ENCODE measurements at places on chromosomes 3 and 15. TPM values are rescaled to one million over a fixed set of nuclear protein-coding genes. Genes with fewer than 3 reads are reported as not detected.

DNA sequence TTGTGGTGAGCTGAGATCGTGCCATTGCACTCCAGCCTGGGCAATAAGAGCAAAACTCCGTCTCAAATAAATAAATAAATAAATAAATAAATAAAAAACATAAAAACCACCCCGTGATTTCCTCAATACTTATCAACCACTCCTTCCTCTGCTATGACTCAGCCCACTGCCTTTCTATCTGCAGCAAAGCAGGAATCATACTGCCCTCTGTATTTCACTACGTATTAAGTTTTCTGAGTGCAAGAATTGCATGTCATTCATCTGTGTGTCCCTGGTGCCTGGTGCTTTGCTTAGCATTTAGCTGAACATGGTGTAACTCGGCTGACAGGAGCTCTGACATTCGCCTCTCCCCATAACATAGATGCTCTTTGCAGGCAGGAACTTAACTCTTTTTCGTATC lies 7.1 kb downstream of the LSG1 start:
- H3K4me1 ChIP-seq: peaks cover 2% of the 10 kb centered on the region
- DNase-seq: no peak
- H3K27ac ChIP-seq: no peak overlapping the region

- H3K27ac ChIP-seq: no peak overlapping the region
- no peaks in the 10 kb centered on the region for H3K36me3 ChIP-seq
- peaks cover 4% of the 10 kb centered on the region for H3K4me1 ChIP-seq
Measured at GRCh38 chr15:96393209-96393513, 62.7 kb downstream of the NR2F2 start.

KBTBD8 gene
- total RNA-seq: 0.66 TPM

DNA sequence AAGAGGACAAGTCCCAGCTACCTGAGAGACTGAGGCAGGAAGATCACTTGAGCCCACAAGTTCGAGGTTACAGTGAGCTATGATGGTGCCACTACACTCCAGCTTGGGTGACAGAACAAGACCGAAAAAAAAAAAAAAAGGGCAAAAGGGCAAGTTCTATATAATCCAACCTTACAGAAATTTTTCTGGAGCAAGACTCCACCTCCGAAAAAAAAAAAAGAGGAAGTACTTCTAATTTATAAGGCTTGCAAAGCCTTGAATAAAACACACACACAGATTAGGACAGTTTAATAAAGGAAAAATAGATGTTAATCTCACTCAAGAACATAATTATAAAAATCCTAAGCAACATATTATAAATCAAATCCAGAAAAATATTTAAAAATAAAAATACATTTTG lies 14.4 kb upstream of the XYLB start:
- DNase-seq: no peak
- no peaks in the 10 kb centered on the region for H3K4me1 ChIP-seq
- H3K36me3 ChIP-seq: no peaks in the 10 kb centered on the region
- no peak overlapping the region for H3K4me3 ChIP-seq
- H3K27ac ChIP-seq: no peak overlapping the region
- H3K27me3 ChIP-seq: no peaks in the 10 kb centered on the region

DCBLD2 gene
- total RNA-seq: 41.7 TPM

CCR8 gene
- total RNA-seq: not detected

TICRR gene
- total RNA-seq: 0.11 TPM

GP5 gene
- 0.13 TPM for total RNA-seq

DNA sequence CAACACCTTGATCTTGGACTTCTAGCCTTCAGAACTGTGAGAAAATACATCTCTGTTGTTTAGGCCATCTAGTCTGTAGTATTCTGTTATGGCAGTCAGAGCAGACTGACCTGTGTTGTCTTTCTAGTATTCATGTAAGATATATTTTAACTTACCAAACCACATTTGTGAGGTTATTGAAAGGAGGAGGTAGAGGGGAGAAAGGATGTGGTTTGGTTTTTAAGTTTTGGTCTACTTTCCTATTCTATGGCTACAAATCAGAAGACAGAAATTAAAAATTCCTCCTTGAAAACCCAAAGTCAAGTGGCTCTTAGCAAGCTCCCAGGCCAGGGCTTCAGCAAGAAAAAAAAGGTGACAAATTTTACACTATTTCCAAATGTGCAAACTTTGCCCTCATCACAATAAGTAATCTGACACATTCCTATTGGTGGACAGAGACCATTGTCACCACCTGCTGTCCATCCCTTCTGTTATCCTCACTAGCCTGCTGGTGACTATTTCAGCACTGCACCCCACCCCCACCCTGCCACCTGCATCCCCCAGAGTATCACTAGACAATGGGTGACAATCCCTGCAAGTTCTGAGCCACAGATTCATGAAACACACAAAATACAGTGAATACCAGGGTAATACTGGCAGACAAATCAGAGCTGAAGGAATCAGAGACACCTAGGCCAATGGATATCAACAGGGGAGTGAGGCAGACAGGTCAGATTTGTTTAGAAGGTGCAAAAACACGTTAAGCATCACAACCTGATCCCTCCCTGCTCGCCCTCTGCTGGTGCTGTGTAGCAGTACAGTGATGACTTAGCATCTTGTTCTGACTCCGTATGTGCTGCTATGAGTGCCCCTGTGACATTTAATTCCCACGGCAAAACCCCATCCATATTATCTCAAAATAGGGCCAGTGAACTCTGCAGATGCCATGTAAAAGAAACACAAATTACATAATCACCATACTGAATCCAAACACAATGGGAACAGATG lies 79.0 kb upstream of the DCLK3 start:
- no peak for DNase-seq
- H3K4me1 ChIP-seq: no peaks in the 10 kb centered on the region
- no peaks in the 10 kb centered on the region for H3K36me3 ChIP-seq
- no peak overlapping the region for H3K27ac ChIP-seq
- no peaks in the 10 kb centered on the region for H3K27me3 ChIP-seq

DNA sequence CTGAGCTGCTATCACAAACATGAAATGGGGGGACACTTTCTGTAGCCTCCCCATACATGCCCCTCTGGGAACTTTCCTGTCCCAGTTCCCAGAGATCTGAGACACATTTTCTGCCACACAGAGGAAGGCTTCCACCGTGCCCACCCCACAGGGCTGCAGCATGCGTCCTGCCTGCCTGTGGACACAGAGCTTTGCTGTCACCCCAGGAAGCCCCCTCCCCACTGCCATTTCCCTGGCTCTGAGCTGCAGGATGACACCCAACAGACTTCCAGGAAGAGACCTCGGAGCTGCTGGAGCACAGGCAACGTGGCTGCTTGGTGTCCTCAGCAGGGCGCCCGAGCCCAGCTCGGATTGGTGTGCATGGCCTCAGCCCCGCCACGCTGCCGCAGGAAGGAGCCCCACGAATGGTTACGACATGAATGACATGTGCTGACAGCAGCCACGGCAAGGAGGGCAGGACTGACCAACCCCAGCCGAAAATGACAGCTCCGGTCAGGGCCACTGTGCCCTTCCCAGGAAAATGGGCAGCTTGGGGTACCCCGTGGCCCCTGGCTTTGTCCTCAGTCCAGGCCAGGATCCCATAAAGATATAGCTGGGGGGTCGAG lies 81.3 kb downstream of the VGLL4 start:
- no peaks in the 10 kb centered on the region for H3K27me3 ChIP-seq
- peaks cover 25% of the 10 kb centered on the region for H3K4me1 ChIP-seq
- H3K36me3 ChIP-seq: no peaks in the 10 kb centered on the region
- H3K4me3 ChIP-seq: no peak overlapping the region
- peak overlapping the region; percentile 54 for H3K27ac ChIP-seq

- no peak overlapping the region for H3K4me3 ChIP-seq
- H3K4me1 ChIP-seq: no peaks in the 10 kb centered on the region
- H3K36me3 ChIP-seq: no peaks in the 10 kb centered on the region
- H3K27ac ChIP-seq: no peak overlapping the region
- no peaks in the 10 kb centered on the region for H3K27me3 ChIP-seq
- no peak for DNase-seq
Measured at GRCh38 chr3:44236485-44236908, 5.2 kb upstream of the TOPAZ1 start.

CAMK2N2 gene
- not detected for total RNA-seq

AMIGO3 gene
- total RNA-seq: not detected

ATP13A3 gene
- 41.5 TPM for total RNA-seq

GRCh38 chr3:160020057-160020711 lies 31.5 kb downstream of the IL12A start:
- H3K4me1 ChIP-seq: no peaks in the 10 kb centered on the region
- H3K27me3 ChIP-seq: no peaks in the 10 kb centered on the region
- no peak for DNase-seq
- H3K27ac ChIP-seq: no peak overlapping the region
- H3K4me3 ChIP-seq: no peak overlapping the region
- H3K36me3 ChIP-seq: no peaks in the 10 kb centered on the region

DNA sequence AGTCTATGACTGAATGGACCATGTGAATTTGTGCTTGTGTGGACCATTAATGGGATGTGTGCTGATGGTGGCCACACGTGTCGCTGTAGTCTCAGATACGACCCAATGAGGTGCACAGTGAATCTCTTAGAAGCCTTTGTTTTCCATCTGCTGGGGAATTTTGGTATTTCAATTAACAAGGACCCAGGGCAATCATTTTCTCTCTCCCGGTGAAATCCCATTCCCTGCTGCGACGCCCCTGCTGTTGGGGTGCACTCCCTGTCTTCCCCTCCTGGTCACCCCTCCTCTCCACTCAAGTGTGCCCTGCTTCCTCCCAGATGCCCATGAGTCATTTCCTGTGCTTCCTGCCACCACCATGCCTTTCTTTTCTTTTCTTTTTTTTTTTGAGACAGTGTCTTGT lies 32.7 kb downstream of the EBLN2 start:
- no peak for DNase-seq
- H3K4me3 ChIP-seq: no peak overlapping the region
- no peaks in the 10 kb centered on the region for H3K27me3 ChIP-seq
- H3K27ac ChIP-seq: no peak overlapping the region
- no peaks in the 10 kb centered on the region for H3K36me3 ChIP-seq

EXD1 gene
- total RNA-seq: not detected

- DNase-seq: no peak
- no peaks in the 10 kb centered on the region for H3K36me3 ChIP-seq
- no peak overlapping the region for H3K4me3 ChIP-seq
- H3K27me3 ChIP-seq: no peaks in the 10 kb centered on the region
- peaks cover 10% of the 10 kb centered on the region for H3K4me1 ChIP-seq
- H3K27ac ChIP-seq: no peak overlapping the region
Measured at GRCh38 chr3:53159156-53160060, 1.6 kb upstream of the PRKCD start.

IGSF10 gene
- 12.1 TPM for total RNA-seq

- H3K27ac ChIP-seq: no peak overlapping the region
- no peak for DNase-seq
- H3K4me3 ChIP-seq: no peak overlapping the region
- H3K36me3 ChIP-seq: no peaks in the 10 kb centered on the region
- H3K27me3 ChIP-seq: no peaks in the 10 kb centered on the region
Measured at GRCh38 chr3:126040386-126040785, 43.5 kb downstream of the SLC41A3 start.

- no peaks in the 10 kb centered on the region for H3K27me3 ChIP-seq
- no peak overlapping the region for H3K27ac ChIP-seq
- no peak for DNase-seq
- H3K4me1 ChIP-seq: no peaks in the 10 kb centered on the region
- H3K4me3 ChIP-seq: no peak overlapping the region
Measured at GRCh38 chr3:193040836-193041672, 123.4 kb upstream of the MB21D2 start.

IL17RD gene
- total RNA-seq: 21.8 TPM

TRPM1 gene
- not detected for total RNA-seq

GRCh38 chr3:146746190-146746589 lies 141.0 kb upstream of the PLSCR5 start:
- DNase-seq: no peak
- H3K27me3 ChIP-seq: no peaks in the 10 kb centered on the region
- H3K4me3 ChIP-seq: no peak overlapping the region
- H3K4me1 ChIP-seq: no peaks in the 10 kb centered on the region

- DNase-seq: no peak
- H3K27ac ChIP-seq: no peak overlapping the region
- H3K27me3 ChIP-seq: no peaks in the 10 kb centered on the region
- no peaks in the 10 kb centered on the region for H3K4me1 ChIP-seq
- H3K4me3 ChIP-seq: no peak overlapping the region
Measured at GRCh38 chr3:159273608-159274007, 471.8 kb downstream of the MFSD1 start.

DNA sequence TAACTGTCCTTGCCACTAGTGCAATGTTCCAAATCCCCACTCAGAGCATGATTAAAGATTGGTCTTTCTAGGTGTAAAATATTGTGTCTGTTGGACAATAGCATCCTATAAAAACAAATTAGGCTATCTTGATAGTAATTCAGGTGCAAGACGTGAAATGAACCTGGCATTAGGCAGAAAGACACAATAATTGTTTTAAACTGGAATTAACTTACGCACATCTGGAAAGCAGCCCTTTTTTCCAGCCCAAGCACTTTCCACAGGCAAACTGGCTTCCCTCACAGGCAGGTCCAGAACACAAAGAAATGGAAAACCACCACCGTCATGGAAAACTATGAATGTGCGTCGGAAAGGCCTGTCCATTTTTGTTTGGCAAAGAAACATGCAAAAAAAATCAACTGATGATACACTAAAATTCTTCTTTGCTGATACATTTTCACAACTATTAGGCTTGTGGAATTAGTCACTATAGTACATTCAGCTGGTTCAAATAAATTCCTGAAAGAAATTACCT lies 474.7 kb upstream of the IL12A start:
- H3K4me3 ChIP-seq: no peak overlapping the region
- H3K27ac ChIP-seq: no peak overlapping the region
- no peaks in the 10 kb centered on the region for H3K27me3 ChIP-seq
- H3K4me1 ChIP-seq: no peaks in the 10 kb centered on the region

DLEC1 gene
- total RNA-seq: 23.8 TPM

- H3K27me3 ChIP-seq: no peaks in the 10 kb centered on the region
- H3K27ac ChIP-seq: no peak overlapping the region
- H3K4me3 ChIP-seq: no peak overlapping the region
- no peak for DNase-seq
- no peaks in the 10 kb centered on the region for H3K4me1 ChIP-seq
Measured at GRCh38 chr15:57251941-57252340, 124.4 kb upstream of the CGNL1 start.

- peaks cover 6% of the 10 kb centered on the region for H3K4me1 ChIP-seq
- no peak for DNase-seq
- no peaks in the 10 kb centered on the region for H3K27me3 ChIP-seq
- no peak overlapping the region for H3K27ac ChIP-seq
- H3K36me3 ChIP-seq: no peaks in the 10 kb centered on the region
Measured at GRCh38 chr3:129084501-129084900, 23.9 kb downstream of the GP9 start.

- H3K4me3 ChIP-seq: no peak overlapping the region
- H3K27ac ChIP-seq: no peak overlapping the region
- no peaks in the 10 kb centered on the region for H3K36me3 ChIP-seq
- no peak for DNase-seq
- H3K27me3 ChIP-seq: no peaks in the 10 kb centered on the region
Measured at GRCh38 chr15:33934396-33934795, 33.9 kb upstream of the CHRM5 start.

Data from ovary (tissue), 10 donors.